ENCODE measurements at places on chromosomes 7 and 10. TPM values are rescaled to one million over a fixed set of nuclear protein-coding genes. Genes with fewer than 3 reads are reported as not detected.

Gene UCN3
- total RNA-seq, result not detected

DNA sequence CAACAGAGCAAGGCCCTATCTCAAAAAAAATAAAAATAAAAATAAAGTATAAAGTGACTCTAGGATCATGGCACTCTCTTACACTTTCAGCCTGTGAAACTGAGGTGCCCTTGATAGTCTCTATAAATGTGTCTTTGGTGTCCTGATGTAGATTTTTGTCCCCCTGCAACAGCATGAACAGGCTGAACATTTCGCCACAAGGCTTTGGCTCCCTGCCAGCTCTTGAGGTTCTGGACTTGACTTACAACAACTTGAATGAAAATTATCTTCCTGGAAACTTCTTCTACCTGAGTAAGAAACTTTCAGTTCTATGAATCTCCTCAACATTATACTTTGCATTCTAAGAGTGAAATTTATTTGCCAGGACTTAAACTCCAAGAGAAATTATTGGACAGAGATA, 48.1 kb upstream of the BMS1 start:
- no peak for DNase-seq

DNA sequence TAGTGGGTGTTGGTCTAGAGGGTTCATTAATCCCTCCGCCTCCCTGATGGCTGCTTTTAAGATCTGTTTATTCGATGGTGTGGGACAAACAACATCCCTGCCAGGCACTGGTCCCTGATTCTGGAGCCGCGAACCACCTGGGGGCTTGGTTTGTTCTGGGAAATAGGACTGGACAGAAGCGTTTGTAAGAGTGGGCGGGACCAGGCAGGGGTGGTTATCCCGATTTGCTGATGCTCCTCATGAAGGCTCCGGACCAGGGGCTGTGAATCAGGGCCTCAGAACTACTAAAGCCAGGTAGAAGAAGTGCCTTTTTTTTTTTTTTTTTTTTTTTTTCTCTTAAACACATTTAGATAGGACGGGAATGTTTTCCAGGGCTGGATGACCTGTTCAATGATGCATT, 273.4 kb downstream of the WDR37 start:
- DNase-seq, result no peak

- peak; percentile 27 for DNase-seq
These were observed 181.6 kb upstream of the NEBL start for GRCh38 chr10:21078410-21079329.

Gene UPK3BL2
- 6.2 TPM for total RNA-seq

Gene DOCK4
- total RNA-seq, result 12.7 TPM

DNA sequence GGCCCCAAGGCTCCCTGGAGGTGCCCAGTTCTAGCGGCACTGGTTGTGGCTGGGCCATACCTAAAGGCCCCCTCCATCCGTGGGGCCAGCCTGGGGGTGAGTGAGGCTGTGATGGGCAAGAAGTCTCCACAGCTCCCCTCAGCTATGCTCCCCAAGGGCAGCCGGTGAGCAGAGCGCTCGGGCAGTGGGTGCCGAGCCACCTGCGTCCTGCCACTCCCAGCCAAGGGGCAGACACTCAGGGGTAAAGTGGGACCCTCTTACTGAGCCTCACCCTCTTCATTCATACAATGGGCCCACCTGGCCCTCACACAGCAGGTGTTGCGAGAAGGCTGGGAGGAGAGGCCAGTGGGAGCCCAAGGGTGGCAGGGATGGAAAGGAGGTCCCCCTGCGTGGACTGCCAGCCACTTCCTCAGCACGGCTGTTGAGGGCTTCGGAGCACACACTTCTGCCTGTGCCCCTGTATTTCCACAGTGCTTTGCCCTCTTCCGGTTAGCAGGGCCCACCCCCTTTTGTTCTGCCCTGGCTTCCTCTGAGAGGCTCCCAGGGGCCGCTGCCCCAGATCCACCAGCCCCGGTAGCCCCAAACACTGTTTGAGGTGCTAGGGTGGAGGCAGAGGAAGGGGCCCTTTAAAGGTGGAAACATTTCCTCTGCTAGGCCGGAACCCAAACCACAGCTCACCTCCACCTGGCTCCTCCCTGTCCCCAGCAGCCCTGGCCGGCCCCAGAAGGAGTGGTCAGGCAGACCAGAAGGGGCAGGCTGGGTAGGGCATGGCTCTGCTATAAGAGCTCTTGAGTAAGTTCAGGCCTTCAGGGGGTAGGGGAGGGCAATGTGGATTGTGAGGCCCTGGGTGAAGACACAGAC, 16.4 kb upstream of the C10orf105 start:
- DNase-seq, result no peak

- DNase-seq, result no peak
These were observed 24.0 kb downstream of the AGK start for GRCh38 chr7:141575164-141575563.

Gene CYP3A7
- total RNA-seq, result not detected

GRCh38 chr7:1422512-1423263, 36.6 kb downstream of the MICALL2 start:
- no peak for DNase-seq

Measured in psoas muscle (tissue), 8 donors.